ENCODE measurements at places on chromosomes 16 and 17.

- no peak for DNase-seq
Observed at GRCh38 chr17:27349540-27350021, 55.7 kb downstream of the WSB1 start.

DNA sequence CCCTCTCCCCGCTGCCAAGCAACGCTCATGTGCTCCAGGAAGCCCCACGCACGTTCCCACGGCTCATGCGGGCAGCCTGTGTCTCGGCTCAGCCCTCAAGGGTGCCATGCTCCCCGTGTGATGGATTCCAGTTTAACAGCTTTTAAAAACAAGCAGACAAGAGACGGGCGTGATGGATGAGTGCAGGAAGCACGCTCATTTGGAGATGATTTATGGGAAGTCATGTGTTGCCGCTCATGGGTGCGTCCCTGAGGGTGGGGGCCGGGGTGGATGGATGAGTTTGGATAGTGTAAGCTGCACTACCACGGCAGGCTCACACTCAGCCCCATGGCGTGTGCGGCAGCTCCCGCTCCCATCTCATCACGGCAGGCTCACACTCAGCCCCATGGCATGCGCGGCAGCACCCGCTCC, 132.8 kb downstream of the RBFOX3 start:
- no peak for DNase-seq

DNA sequence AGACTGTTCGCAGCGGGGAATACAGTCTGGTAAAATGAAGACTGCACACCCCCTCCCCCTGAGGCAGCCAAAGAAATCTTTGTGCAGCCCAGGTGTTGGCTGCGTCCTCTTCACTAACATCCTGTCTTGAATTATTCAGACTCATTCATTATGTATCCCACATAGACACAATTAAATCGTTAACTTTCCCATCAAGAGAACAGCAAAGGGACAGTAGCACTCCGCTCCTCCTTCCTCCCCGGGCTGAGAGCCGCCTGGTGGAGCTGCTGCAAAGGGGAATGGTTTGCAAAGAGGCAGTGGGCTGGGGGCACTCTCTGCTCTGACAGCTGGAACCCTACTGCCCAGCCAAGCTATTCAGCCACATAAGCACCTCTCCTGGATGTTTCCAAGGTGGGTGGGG, 290.0 kb upstream of the SOX9 start:
- no peak for DNase-seq

GRCh38 chr17:79623786-79624717, 13.2 kb upstream of the RBFOX3 start:
- DNase-seq, result no peak

DNA sequence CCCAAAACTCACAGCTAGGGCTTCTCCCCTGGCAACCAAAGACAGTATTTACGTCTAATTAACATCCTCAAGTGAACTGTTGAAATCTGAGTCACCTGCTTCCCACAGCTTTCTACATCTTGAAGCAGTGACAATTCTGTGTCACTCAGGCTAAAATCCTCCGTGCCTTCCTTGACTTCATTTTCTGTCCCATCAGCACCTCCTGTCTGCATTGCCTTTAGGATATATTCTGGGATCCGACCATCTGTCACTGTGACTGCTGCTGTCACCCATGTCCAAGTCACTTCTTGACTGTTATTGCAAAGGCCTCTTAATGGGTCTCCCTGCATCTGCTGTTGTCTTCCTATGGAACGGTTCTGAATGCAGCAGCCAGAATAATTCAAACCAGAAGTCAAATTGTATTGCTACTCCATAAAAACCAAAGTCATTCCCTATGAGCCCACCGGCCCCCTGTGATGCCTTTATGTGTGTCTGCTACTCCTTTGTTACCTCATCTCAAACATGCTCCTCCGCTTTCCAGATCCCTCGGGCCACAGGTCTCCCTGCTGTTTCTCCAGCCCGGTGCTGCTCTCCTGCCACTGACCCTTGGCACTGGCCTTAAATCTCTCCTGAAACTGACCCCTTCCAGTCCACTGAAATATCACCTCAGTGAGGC, 56.9 kb downstream of the WWP2 start:
- no peak for DNase-seq

GRCh38 chr16:62022688-62023087, 13.6 kb downstream of the CDH8 start:
- no peak for DNase-seq

DNA sequence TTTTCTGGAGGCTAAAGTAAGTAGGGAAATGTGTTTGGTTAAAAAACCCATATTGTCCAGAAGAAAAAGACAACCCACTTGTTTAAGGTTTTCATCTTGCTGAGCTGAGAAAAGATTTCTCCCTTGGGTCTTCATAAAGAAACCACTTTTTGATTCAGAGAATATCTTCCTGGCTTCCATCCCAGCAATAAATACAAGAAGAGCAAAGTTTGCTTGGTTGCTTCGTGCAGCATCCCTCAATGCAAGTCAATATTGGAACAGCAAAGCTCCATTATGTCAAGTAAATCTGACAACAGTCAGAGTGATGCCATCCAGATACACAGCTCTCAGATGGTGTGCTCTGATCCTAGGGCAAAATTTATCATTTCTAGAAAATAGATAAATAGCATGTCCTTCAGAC, 118.9 kb upstream of the PIRT start:
- DNase-seq, result no peak

GRCh38 chr17:74020522-74020921, 183.0 kb upstream of the RPL38 start:
- no peak for DNase-seq

DNA sequence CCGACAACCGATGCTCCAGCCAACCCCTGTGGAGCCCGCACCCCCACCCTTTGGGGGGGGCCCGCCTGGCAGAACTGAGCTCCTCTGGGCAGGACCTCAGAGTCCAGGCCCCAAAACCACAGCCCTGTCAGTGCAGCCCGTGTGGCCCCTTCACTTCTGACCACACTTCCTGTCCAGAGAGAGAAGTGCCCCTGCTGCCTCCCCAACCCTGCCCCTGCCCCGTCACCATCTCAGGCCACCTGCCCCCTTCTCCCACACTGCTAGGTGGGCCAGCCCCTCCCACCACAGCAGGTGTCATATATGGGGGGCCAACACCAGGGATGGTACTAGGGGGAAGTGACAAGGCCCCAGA, 17.9 kb downstream of the NGFR start:
- no peak for DNase-seq

DNA sequence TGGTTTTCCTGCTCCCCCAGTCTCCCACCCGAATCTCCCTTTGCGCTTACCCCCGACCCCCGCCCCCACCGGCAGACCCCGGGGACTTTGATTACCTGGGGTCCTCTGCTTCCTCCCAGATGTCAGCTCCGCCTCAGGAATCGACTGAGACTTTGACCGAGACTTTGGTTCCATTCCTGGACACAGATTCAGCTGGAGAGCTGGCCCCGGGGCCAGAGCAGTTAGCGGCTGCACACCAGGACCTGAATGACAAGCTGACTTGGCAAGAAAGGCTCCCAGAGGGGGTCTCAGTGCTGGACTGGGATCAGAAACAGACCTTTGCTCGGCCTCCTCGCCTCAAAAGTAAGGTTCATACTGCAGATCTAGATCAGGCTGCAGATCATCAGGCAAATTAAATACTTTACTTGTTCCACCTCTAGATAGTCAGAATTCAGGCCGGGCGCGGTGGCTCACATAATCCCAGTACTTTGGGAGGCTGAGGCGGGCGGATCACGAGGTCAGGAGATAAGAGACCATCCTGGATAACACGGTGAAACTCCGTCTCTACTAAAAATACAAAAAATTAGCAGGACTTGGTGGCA, 60.3 kb upstream of the FBXO47 start:
- DNase-seq, result no peak

DNA sequence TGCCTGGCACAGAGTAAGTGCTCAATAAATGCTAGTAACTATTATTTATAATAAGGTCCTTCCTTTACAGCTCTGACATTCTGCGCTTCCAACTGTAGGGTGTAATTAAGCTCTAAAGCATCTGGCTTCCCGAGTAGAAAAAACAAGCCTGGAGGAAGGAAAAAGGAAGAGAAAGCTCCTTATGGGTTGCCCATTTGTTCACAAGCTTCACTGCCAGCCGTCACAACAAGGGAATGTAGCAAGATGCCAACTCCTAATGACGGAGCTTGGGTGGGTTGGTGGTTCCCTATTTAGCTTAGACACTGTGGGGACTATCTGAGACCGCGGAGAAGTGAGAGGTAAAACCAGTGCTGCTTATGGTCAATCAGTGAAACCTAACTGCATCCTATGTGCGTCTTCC, 7.3 kb upstream of the RPRML start:
- DNase-seq, result no peak

DNA sequence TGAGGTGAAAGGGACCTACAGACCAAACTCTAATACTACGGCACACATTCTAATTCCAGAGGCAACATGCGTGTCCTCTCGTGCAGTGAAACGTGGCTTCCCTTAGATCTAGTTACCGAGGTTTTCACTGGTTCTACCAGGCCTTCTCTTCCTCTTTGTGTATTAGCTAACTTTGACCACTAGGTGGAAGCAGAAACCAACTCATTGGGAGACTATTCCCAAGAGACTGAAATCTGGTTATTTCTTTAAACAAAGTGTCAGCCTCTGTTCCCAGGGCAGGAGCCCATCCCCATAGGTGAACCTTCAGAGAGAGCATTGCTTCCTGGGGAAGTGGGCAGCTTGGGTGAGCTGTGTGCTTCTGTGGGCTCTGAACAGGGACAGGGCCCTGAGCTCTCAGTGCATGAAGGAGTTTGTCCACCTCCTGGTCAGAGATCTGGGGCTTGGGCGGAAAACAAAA, 19.7 kb upstream of the RCVRN start:
- DNase-seq, result no peak

DNA sequence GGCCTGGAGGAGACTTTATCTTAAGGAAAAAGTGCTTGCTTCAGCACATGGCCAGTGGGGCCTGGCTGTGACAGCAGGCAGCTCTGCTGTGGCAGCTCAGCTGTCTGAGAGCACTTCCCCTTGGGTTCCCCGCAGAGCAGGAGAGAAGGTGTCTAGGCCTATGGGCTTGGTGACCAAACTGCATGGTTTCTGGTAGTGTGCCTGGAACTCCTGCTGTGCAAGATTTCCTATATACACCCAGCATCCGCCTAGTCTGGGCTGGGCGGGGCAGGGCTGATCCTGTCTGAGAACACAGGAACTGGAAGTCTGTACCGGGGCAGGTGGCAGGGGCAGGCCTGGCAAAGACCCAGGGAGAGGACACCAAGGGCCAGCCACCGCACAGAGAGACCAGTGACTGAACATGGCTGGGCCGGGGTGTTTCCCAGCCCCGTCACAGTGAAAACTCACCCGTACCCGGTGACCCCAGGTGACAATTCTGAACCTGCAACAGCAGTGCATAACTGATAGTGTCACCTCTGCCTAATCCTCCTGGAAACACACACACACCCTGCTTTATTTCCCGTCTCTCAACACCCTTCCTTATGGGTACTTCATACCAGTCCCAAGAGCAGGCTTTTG, 39.3 kb downstream of the CHD9 start:
- DNase-seq, result peak; percentile 12

GRCh38 chr17:2940352-2940751, 123.1 kb downstream of the OR1D5 start:
- no peak for DNase-seq

GRCh38 chr16:30030011-30030685, 923 bp downstream of the TLCD3B start:
- DNase-seq, result no peak
